Astrocyte of the spinal cord (primary cell): ENCODE measurements at places on chromosomes 6 and 20.

- no peak for DNase-seq
Measured at GRCh38 chr6:133055441-133055966, 185.7 kb upstream of the EYA4 start.

GRCh38 chr20:1818895-1819294, 76.3 kb upstream of the SIRPA start:
- DNase-seq, result no peak

GRCh38 chr6:89412071-89413005, at the start of gene RRAGD:
TSS of gene RRAGD (minus strand) at chr6:89412273. CDS start at chr6:89411993, 280 bp downstream.
- no peak for DNase-seq

GRCh38 chr6:23174781-23175361, 605.5 kb downstream of the HDGFL1 start:
- DNase-seq, result peak; percentile 96

DNA sequence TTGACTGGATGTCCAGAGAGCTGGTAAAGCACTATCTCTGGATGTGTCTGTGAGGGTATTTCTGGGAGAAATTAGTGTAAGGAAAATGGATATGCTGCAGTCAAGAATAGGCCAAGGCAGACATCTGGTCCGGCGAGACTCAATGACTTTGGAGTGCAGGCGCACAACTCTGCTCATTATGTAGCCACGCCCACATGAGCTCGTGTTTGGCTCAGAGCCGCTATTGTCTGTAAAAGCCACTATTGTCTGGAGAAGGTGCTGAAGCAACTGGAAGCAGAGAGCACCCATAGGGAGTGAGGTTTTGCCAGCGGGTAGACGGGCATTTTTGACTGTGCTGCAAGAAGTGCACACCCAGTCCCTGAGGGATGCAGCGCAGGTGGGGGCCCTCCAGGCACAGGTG, 305.0 kb upstream of the POU3F2 start:
- no peak for DNase-seq

GRCh38 chr6:41767112-41767833, 12.4 kb downstream of the FRS3 start:
- DNase-seq, result peak; percentile 33

DNA sequence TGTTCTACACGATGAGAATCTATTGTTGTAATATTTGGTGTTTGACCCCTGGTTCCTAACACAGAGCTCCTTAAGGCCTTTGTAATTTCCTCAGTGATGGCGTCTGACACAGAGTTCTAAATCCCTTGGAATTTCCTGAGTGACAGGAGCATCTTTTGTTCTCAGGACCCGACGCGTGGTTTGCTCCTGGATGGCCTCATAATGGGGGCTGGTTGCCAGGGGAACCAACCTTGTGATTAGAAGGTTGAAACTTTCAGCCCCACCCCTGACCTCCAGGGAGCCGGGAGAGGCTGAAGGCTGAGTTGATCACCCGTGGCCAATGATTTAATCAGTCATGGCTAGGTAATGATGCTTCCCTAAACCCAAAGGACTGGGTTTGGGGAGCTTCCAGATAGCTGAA, 20.5 kb upstream of the ZNF133 start:
- DNase-seq, result no peak
